ENCODE measurements at places on chromosomes 5 and 9.
A peak's percentile ranks its signal among the peaks of the same experiment; 100 is the strongest.

DNA sequence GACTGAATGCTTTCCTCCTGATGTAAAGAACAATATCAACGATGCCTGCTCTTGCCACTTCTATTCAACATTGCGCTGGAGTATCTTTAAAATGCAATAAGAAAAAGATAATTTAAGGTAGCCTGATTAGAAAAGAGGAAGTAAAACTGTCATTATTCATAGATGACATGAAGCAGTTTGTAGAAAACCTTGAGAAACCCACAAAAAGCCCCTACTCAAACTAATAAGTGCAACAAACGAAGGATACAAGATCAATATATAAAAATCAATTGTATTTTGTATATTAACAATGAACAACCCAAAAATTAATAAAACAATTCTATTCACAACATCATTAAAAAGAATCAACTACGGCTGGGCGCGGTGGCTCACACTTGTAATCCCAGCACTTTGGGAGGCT, 76.4 kb upstream of the CKMT2 start:
- no peak for DNase-seq

DNA sequence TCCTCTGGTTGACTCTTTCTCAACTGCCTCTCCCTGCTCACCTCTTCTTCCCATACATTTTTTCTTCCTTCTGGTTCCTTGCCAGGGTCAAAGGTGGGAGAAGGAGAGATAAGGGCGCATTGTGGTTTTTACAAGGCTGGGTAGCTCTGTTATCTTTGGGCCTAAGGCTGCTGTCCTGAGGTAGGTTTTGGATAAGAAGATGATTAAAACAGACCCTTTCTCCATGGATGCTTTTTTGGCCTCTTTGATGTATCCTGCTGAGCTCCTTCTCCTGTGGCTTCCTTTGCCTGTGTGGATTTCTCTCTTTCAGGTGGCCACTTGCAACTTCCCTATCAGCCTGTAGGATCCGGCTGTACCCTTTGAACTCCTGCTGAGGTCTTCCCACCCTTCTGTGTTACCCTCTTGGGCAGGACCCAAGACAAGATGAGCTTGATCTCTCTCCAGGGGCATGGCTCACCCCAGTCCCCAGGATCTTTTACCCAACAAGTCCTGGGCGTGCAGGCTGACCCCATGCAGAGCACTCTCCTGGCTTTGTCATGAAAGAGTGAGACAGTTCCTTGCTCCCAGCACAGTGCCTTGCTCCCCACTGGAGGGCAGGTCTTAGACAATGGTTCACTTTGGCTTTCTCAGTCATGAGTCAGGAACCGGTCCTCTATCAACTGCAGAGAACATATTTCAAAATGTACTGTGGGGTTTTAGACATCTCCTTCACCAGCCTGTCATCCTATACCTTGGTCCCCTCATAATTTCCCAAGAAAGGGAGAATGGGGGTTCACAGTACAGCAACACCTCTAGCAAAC, 197.9 kb downstream of the TLE4 start:
- no peak for DNase-seq

GRCh38 chr9:806285-807156, 35.0 kb upstream of the DMRT1 start:
- DNase-seq: no peak

GRCh38 chr9:34547960-34548611, 25.3 kb upstream of the ENHO start:
- peak; percentile 17 for DNase-seq

DNA sequence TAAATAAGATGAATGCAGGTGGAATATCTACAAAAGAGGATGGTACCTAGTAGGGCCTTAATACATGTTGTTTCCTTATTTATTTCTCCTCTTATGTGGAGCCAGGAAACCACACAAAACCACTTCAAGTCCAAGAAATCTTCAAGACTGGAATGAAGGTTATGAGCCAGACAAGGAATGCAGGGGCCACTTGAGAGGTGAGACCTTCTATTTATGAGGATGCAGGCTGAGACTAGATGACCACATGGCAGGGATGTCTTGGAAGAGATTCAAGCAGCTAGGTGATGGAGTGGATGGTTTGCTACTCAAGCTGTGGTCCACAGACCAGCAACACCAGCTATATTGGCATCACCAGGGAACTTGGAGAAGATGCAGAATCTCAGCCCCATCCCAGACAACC, 92.2 kb downstream of the TNC start:
- DNase-seq: no peak

- DNase-seq: peak; percentile 30
Observed at GRCh38 chr5:96601715-96602244, 60.4 kb upstream of the CAST start.

DNA sequence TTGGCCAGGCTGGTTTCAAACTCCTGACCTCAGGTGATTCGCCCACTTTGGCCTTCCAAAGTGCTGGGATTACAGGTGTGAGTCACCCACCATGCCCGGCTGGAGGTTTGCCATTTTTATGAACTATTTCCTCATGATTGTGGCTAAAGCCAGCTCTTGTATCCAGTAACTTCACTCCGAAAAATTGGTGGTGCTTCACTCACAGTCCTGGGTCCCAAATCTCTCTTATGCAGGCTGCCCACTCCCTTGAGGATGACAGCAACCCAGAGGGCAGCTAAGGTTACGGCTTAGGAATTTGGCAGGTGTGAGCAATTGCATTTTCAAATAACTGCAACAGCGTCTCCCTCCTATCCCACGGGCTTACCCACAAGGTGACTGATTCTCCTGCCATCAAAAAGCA, 23.4 kb upstream of the FUBP3 start:
- DNase-seq: no peak

GRCh38 chr9:37284636-37285035, 137.9 kb upstream of the GRHPR start:
- DNase-seq: no peak

- DNase-seq: no peak
Observed at GRCh38 chr5:113487416-113487780, 855 bp downstream of the MCC start.

DNA sequence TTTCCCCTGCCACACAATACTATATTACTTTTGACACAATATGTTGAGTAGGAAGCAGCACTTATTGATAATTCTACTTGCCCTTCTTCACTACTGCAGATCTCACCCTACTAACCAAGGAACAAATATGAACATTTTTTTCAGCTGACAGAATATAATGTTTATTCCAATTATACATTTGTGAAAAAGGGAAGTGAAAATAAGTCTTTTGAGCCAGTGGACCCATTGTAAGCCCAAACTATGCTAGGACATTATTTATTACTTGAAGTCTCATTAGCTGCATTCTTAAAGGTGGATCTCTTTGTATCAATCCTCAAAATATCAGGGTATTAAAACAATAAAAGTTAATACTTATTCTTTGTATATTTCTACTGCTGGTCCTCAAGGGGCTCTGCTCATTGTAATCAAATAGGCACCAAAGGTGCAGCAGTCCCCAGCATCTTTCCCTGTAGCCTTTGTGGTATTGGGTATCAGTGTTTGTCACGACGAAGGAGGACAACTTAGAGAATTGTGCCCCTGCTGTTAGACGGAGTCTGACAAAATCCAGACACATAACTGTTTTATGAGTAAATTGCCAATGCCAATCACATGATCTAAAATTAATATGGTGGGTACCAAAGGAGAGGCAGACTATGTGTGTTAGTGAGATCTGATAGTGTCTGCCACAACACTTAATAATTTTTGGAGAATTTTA, 453.5 kb upstream of the CDH9 start:
- no peak for DNase-seq

Data from NCI-H524 treated with DMSO at 0.1 percent for 48 hours (cell line).